T-cell (primary cell): ENCODE measurements at places on chromosomes 3 and 15. TPM values are rescaled to one million over a fixed set of nuclear protein-coding genes. Genes with fewer than 3 reads are reported as not detected.

- DNase-seq, result no peak
Measured at GRCh38 chr15:98731712-98732450, 83.5 kb downstream of the IGF1R start.

GRCh38 chr15:61091856-61092255 lies 137.2 kb downstream of the RORA start:
- DNase-seq, result no peak

ALS2CL gene
- 30.6 TPM for total RNA-seq

CD200 gene
- total RNA-seq, result 1.7 TPM

STAC gene
- 0.10 TPM for total RNA-seq

MORC1 gene
- total RNA-seq, result not detected

GRCh38 chr3:194586836-194587235 lies 46.4 kb downstream of the TMEM44 start:
- DNase-seq, result no peak

CACNA1D gene
- 0.35 TPM for total RNA-seq

GRCh38 chr3:26460985-26461384 lies 161.6 kb upstream of the LRRC3B start:
- no peak for DNase-seq

PDZRN3 gene
- total RNA-seq, result 0.16 TPM

LNP1 gene
- 0.88 TPM for total RNA-seq

ANKRD28 gene
- 67.6 TPM for total RNA-seq

CHRD gene
- total RNA-seq, result not detected

GRCh38 chr3:115785782-115786181 lies 162.5 kb downstream of the GAP43 start:
- DNase-seq, result no peak

GRCh38 chr3:141934354-141934753 lies 57.9 kb downstream of the ATP1B3 start:
- DNase-seq, result no peak

- DNase-seq, result no peak
Measured at GRCh38 chr3:78046566-78046965, 1006.7 kb downstream of the ROBO2 start.

- no peak for DNase-seq
Measured at GRCh38 chr3:134603480-134603879, 47.3 kb downstream of the KY start.

- no peak for DNase-seq
Measured at GRCh38 chr3:192054881-192055280, 593.9 kb downstream of the PYDC2 start.

DNA sequence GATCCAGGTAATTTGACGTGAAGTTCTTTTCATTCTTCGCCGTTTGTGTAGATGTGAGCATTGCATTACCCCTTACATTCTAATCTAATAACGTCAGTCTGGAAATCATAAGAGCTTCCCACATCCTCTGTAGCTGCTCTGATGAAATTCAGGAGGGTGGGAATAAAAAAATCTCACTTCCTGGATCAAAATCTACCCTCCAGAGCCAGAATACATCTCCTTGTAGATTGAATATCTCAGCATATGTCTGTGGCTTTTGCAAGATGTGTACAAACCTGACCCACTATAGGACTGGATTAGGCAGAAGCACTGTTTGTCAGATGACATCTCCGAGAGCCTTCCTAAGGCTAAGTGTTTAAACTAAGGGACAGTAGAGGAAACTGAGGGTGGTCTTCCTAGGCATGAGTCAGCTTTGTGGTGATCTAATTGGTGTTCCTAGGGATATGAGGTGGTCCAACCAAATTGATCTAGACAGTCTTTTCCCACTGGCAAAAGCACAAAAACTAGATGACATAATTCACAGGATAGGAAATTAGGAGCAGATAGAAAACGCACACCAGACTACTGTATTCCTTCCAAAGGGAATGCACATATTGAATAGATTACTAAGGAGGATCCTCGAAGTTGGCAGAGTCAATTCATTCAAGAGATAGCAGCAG lies 216.3 kb upstream of the LRTM1 start:
- DNase-seq, result no peak

DNA sequence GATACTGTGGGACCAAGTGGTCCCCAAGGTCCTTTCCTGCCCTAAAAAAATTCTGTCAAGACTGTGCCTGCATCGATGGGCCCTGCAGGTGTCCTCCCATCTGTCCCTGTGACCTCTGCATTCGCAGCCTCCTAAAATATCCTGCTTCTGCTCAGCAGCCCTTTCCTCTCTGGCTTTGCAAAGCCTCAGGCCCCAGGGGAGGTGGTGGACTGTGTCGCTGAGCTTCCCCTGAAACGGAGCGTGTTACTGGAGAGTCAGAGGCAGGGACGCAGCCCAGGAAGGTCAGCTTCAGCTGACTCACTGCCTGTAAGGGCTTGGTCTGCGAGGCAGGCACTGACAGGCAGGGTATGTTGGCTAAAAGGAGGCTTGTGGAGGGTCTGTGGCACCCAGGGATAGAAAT lies 110.0 kb downstream of the RAB11A start:
- no peak for DNase-seq

SOX14 gene
- total RNA-seq, result not detected

MEX3B gene
- total RNA-seq, result 1.5 TPM

DNA sequence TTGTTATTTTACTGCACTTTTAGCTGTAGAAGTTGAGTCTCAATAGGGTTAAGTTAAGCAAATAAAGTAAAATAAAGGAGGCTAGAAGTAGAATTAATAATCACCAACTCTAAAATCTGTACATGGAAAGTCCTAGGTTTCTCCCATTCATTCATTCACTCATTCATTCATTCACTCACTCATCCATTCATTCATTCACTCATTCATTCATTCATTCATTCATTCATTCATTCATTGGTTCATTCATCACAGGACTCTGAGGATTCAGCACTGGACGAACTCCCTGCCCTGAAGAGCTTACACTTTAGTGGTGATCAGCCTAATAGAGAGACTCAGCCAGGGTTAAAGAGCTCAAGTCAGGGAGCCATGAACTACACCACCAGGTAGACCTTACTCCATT lies 4.5 kb upstream of the LSG1 start:
- no peak for DNase-seq

- DNase-seq, result no peak
Measured at GRCh38 chr3:58006661-58007060, 1.6 kb upstream of the FLNB start.

LMLN gene
- 3.7 TPM for total RNA-seq

GRCh38 chr15:70715840-70716485 lies 47.4 kb downstream of the UACA start:
- DNase-seq, result no peak

- DNase-seq, result no peak
Measured at GRCh38 chr15:69194854-69195253, 34.4 kb downstream of the GLCE start.
